Bone marrow (tissue), 2 donors: ENCODE measurements at places on chromosomes 6 and 20.
A peak's percentile ranks its signal among the peaks of the same experiment; 100 is the strongest.

DNA sequence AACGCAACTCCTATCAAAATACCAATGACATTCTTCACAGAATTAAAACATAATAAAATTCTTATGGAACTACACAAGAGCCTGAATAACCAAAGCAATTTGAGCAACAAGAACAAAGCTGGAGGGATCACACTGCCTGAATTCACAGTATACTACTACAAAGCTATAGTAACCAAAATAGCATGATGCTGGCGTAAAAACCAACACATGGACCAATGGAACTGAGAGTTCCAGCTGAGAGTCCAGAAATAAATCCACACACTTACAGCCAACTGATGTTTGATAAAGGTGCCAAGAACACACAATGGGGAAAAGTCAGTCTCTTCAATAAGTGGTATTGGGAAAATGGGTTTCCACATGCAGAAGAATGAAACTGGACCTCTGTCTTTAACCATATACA lies 6.9 kb downstream of the MLIP start:
- no peak for DNase-seq

GRCh38 chr6:119142637-119143036 lies 64.2 kb upstream of the FAM184A start:
- no peak for DNase-seq

GRCh38 chr20:63087236-63087871 lies 80.6 kb upstream of the BHLHE23 start:
- no peak for DNase-seq

GRCh38 chr20:3221398-3222226 lies 12.3 kb downstream of the ITPA start:
- DNase-seq = no peak

- no peak for DNase-seq
Observed at GRCh38 chr6:69379518-69379917, 417.3 kb downstream of the LMBRD1 start.

DNA sequence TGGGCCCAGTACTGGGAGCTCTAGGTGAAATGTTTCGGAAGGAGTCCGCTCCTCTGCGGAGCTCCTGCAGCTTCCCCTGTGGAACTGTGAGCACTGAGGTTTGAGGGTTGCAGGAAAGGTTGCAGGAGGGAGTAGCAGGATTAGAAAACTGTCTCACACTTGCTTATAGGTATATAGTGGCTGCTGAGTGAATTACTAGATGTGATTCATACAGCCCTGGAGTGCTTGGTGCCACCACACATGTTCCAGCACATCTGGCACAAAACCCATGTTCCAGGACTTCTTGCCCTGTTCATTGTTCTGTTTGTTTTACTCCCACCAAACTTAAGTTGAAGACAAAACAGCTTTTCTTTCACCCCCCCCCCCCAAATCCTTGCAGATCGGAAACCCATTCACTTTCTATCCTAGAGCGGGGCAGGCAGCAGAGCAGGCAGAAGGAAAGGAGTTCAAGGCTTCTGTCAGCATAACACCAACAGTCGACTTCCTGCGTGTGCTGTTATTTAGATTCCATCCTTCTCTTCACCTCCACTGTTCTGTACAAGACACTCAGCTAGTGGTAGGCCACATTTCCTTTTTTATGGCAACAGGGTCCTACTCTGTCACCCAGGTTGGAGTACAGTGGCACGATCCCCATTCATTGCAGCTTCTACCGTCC lies 669 bp upstream of the PEX6 start:
- no peak for DNase-seq

- no peak for DNase-seq
Observed at GRCh38 chr6:71675386-71675785, 211.0 kb upstream of the RIMS1 start.

GRCh38 chr20:42531508-42531961 lies 658.2 kb downstream of the PTPRT start:
- no peak for DNase-seq

DNA sequence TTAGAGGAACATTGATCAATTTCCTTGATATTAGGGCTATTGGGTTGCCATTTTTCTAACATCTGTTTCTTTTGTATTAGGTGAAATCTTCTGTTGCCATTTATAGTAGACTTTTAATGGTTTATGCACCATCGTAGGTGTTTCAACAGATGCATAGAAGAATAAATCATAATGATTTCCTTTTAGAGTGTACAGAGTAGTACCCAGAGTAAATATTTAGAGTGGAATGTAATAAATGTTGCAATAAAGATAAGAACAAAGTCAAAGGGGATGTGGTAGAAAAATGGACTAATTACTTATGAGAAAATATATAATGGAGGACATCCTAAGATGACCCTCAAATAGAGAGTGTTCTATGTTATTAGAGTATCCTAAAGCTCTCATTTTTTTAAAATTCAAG lies 643.0 kb upstream of the CITED2 start:
- DNase-seq = no peak

DNA sequence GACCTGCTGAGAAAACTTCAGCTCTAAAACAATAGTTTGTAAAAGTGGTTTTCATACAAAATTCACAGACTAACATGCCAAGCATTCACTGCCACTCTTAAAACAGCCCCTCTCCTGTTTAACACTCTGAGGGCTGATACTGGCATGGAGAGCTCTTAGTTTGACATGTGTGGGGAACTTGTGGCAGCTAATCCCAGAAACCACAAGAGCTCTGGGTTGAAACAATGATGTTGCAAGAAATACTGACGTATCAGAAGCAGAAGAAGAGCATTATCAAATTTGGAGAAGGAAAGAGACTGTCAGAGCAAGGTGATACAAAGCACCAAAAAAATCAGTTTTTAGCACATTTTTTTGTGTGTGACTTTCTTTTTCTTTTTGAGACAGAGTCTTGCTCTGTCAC lies 5.1 kb downstream of the BEND3 start:
- DNase-seq = no peak

DNA sequence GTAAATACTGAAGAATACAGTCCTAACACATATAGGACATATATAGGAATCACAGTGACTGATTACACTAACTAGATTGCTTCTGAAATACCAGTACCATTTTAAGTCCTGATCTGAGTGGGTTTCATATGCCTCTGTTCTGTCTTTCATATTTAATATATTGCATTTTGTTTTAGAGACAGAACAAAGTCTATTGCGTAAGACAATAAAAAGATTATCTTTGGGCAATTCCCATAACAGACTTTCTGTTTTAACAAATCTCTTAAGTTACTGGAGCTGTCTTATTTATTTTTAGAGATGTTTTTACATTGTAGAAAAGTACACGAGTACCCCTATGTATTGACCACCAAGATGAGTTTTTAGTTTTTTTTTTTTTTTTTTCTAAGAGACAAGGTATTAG lies 29.6 kb downstream of the ANKRD6 start:
- no peak for DNase-seq

DNA sequence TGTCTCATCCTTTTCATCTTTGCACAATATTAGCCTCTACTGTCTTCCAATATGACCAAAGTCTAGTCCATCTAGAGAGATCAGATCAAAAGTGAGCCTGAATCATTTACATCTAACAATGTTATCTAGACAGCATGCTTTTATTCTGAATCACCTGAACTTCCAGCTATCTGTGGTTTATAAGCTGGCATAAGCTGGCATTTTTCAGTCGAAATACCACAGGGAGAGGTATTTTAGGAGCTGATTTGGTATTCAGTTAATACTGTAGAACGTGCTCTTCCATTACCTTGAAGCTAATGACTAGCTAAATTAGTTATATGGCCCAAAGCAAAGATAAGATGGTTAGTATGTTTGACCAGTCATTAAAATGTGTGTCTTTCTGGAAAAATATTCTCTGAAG lies 188.3 kb upstream of the AGPAT4 start:
- DNase-seq = no peak

DNA sequence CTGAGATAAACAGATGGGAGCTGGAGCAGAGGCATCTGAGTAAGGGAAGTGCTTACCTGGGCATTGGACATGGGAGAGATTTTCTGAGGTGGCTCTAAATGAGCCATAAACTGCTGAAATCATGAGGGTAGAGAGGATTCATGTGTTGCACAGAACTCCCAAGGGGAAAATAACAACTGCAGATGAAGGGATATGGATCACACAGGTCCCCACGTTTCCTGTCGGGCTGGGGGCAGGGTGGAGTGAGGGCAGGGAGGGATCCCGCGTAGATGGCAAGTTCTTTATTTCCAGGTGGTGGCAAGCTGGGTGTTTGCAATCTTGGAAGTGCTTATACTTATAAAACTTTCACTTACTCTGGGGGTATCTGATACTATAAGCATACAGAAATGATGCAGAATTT lies 422.6 kb upstream of the FLRT3 start:
- no peak for DNase-seq

GRCh38 chr6:140203661-140204147 lies 829.3 kb upstream of the CITED2 start:
- DNase-seq = no peak

DNA sequence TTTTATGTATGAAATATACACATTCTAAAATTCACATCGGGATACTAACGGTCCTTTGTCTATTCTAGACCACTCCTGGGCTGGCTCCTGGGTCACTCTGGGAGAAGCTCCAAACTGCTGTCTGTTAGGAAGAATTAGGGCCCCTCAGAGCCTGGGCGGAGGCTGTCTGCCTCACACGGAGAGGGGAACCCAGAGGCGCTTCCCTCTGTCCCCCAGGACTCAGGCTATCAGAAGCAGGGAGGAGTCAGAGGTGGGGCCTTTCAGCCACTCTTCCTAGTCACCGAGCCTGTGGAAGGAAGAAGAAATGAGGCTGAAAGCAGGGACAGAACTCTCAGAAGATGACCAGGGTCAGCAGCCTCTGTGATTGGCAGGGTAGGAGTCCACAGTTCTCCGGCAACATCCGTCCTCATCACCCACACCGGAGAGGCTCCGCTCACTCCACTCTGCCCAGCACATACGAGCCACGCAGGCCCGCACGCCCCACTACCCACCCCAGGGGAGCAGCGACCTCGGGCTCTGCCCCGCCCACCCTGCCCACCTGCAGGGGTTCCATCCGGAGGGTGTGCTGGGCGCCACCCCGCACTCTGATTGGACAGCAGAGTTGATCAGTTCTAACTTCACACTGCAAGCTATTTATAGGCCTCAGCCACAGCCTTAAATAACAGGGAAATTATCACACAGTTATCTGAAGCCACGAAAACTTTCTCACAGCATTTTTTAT lies 182.1 kb upstream of the AFDN start:
- no peak for DNase-seq

DNA sequence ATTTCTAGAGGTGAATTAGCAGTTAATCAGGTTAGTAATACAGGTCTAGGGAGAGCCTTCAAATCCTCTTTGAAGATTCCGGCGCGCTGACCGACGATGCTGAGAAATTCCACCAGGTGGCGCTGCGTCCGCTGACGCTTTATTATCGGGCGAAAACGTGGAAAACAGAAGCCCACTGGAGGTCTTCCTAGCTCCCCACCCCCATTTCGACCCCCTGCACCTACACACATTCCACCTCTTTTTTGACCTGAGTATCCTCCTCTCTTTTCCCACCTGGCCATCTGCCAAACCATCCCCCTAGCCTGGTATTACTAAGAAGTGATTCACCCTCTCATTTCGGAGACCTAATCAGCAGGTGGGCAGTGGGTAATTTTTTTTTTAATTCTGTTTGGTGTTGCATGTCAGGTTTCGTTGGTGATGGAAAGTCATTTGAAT lies 65.4 kb upstream of the RIN2 start:
- DNase-seq = no peak

GRCh38 chr20:49132995-49133478 lies 55.1 kb downstream of the STAU1 start:
- DNase-seq = no peak

DNA sequence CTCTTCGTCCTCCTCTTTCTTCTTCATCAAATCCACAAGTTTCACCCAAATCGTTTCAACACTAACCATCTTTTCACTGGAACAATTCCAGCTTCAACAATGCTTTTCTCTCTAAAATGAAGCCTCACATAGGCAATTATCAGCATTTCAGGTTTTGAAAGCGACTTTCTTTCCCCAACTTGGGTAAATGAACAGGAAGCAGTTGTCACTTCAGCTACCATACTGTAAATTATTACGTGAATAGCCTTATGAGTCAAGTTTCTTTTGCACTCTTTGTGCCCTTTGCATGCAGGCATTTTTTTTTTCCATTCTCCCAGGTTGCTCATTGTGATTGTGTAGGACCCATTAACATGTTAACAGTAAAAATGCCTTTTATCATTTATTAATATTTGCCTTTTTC lies 121.7 kb upstream of the BTBD3 start:
- peak; percentile 11 for DNase-seq
